ENCODE measurements at places on chromosomes 4 and X.

GRCh38 chrX:18017411-18017810 is 156.3 kb upstream of the RAI2 start:
- DNase-seq: no peak

- DNase-seq: no peak
These were observed 149.4 kb upstream of the PJA1 start for GRCh38 chrX:69314436-69315348.

GRCh38 chrX:18677161-18677869 is 5.4 kb upstream of the RS1 start:
- DNase-seq: no peak

GRCh38 chrX:27751976-27752375 is 55.8 kb upstream of the MAGEB10 start:
- DNase-seq: no peak
